Activated CD4-positive, alpha-beta T cell treated with anti-CD3 and anti-CD28 coated beads for 24 hours (primary cell): ENCODE measurements at places on chromosomes 16 and 17.

GRCh38 chr16:27772093-27772825 is 222.3 kb downstream of the KATNIP start:
- no peak for DNase-seq

DNA sequence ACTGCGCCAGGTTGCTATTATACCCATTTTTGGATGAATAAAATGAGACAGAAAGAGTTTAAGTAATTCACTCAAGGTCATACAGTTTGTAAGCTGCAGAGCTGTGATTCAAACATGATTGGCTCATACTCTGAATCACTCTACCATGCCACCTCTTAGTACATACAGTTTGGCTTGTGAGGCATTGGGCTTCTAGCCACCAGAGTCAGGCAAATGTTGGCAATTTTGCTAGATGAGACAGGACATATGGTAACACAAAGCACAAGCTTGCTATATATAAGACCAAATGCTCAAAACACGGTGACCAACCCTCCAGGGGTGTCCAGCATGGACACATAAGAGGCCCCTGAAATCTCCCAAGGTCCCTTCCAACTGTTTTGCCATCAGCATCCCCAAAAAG is 236.0 kb upstream of the IRX5 start:
- no peak for DNase-seq

DNA sequence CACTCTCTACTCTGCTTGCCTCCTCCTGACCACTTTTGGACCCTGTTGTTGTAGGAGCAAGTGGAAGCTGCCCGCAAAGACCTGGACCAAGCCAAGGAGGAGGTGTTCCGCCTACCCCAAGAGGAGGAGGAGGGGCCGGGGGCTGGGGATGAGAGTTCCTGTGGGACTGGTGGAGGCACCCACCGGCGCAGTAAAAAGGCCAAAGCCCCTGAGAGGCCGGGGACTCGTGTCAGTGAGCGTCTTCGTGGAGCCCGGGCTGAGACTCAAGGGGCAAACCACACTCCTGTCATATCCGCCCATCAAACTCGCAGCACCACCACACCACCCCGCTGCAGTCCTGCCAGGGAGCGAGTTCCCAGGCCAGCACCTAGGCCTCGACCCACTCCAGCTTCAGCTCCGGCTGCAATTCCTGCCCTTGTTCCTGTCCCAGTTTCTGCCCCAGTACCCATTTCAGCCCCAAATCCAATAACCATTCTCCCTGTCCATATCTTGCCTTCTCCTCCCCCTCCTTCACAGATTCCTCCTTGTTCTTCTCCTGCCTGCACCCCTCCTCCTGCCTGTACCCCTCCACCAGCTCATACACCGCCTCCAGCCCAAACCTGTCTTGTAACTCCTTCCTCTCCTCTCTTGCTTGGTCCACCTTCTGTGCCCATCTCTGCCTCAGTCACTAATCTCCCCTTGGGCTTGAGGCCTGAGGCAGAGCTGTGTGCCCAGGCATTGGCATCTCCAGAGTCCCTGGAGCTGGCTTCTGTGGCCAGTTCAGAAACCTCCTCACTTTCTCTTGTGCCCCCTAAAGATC is 11.0 kb upstream of the PHKG2 start:
- DNase-seq, result no peak

DNA sequence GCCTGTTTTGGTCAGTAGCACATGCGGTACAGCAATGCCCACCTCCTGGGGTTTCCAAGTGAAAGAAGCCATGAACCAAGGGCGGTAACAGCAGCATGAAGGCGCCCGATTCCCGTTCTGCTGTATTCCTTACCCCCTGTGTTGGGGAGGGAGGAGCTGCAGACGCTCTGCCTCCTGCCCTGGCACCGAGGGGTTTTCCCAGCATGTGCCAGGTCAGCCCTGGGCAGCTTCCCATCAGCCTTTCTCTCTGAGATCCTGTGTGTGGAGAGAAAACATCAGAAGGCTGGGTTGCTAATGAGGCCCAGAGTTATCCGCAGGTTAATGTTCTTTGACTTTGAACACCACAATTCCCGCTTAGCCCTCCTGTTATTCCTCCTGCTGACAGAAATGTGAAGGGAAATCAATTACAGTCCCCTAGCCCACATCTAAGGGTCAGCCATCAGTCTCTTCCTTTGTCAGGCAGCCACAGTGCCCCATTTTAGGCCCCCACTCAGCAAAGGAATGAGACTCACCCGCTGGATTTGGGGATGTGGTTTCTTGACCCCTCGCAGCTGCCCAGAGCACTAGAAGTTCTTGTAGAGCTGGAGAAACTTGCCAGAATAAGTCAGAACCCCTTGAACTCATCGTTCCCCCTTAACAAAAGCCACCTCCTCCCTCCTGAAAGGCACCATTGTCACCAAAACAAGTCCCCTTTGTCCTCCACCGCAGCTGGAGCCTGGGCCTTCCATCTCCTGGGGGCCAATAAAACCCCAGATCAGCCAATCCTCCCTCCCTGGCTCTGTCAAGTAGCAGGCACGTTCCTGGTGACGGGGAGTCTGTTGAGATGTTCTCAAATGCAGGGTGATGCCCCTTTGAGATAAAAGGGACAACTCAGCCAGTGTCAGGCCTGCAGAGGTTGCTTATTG is 168.5 kb downstream of the KATNIP start:
- DNase-seq, result no peak

DNA sequence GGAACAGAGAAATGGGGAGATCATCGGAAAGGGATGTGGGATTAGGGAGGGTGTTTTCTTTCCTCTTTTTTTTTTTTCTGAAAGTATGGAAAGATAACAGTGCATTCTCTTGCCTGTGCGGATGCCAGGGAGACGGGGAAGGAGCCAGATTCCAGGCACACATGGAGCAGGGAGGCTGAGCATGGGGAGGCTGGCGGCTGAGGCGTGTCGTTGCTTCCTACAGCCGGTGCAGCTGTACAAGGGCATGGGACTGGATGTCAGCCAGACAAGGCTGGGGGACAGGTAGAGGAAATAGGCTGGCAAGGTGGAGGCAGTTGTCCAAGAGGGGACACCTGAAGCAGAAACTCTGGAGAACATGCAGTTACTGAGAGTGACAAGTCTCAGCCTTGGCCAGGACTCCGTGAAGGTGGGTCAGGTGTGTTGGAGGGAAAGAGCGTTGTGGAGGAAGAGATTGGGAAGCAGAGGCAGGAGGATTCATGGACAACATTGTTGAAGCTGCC is 16.6 kb upstream of the ADORA2B start:
- DNase-seq, result no peak

DNA sequence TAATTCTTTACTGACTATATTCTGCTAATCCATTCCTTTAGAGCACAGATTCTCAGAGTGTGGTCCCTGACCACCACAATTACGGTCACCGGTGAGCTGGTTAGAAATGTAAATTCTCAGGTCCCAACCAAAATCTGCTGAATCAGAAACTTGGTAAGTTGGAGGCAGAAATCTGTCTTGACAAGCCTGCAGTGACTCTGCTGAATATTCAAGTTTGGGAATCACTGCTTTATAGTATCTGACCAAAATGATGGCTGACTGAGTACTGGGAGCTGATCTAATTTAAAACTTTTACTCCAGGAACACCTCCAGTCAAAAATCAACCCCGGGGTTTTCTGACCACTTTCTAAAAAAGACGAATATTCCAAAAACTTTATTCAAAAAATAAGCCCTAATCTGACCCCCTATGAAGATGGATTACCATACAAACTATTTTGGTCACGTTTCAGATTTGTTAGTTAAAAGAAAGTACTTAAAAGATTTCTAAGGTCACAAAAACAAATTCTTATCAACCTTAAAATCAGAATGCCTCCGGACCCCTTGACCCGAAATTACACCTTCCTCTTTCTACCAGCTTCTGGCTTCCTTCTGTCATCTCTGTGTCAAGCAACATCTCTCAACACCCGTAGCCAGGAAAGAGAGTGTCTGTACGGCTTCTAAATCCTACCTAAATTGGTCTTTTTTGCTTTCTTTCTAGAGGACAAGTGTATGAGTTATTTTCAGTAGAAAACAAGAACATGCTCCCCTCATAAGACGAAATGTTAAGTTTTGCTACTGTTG is 38.6 kb downstream of the CREBBP start:
- no peak for DNase-seq

DNA sequence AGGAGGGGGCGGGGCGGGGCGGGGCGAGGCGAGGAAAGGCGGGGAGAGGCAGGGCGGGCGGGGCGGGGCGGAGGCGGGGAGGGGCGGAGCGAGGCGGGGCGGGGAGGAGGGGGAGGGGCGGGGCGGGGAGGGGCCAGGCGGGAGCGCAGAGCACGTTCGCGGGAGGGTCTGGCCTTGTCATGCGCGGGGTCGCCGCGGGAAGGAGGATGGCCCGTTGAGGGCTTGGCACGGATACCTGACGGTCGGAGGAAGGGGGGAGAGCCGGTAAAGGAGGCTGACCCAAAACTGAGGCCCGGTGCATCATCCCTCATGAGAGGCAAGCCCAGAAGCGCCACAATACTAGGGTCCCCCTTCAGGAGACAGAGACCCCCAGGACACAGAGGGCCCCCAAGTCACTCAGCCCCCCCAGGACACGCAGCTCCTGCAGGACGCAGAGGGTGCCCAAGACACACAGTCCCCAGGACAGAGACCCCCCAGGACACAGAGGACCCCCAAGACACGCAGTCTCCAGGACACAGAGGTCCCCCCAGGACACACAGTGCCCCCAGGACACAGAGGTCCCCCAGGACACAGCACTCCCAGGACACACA is 593 bp upstream of the WDR45B start:
- peak; percentile 16 for DNase-seq

DNA sequence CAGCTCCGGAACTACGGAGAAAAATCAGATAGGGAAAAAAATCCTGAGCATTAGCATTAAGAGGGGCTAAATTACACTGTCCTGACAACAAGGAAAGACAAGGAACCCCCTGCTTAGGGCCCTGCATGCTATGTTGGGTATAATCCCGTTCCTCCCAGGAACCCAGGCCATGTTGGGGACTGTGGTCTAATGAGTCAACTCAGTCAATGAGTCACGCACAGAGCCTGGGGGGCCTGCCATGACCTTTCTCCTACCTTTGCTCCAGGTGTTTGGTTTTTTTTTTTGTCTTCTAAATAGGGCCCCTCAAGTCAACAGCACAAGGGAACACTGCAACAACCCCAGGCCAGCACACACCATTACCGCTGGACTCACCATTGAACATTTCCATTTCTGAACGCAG is 8.9 kb upstream of the ZNF200 start:
- no peak for DNase-seq

- DNase-seq, result no peak
Observed at GRCh38 chr16:88196471-88197400, 186.0 kb upstream of the ZNF469 start.

DNA sequence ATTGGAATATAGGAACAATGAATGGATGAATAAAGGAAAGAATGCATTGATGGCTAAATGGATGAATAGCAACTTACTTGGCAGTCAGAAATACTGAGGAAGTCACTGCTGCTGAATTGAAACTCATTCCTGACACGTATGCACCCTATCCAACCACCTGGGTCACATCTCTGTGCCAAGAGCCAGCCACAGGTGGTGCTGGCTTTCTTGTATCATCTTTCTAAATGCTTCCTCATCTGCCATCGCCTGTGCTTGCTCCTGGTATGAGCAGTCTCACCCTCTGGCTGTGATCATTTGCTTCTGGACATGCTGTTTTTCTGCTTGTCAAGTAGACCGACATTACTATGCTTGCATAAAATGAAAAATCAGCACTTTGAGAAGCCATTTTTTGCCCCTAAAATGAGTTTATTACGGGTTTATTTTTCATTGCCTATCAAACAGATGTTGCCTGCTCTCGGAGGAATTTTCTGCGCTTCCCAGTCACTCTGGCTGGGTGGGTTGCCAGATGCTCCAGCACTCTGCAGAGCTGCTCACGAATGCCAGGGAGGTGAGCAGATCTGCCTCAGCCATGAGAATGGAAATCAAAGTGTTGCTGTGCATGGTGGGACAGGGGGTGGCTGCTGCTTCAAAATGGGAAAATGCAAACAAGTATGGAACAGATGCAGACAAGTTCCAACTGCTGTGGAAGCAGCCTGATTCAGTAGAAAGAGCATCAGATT is 1349.6 kb upstream of the CDH8 start:
- no peak for DNase-seq

DNA sequence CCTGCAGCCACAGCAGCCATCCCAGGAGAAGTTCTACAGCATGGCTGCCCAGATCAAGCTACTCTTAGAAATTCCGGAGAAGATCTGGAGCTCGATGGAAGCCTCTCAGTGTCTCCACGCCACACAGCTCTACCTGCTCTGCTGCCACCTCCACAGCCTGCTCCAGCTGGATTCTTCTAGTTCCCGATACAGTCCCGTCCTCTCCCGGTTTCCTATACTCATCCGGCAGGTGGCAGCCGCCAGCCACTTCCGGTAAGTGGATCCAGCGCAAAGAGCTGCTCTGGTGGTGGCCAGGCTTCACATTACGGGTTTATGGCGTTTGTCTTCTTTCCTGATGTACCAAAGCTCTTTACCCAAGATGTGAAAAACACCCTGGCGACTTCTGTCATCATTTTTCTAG is 3.6 kb downstream of the COG1 start:
- no peak for DNase-seq

GRCh38 chr17:42578282-42578869 is 847 bp upstream of the PSMC3IP start:
- peak; percentile 60 for DNase-seq

DNA sequence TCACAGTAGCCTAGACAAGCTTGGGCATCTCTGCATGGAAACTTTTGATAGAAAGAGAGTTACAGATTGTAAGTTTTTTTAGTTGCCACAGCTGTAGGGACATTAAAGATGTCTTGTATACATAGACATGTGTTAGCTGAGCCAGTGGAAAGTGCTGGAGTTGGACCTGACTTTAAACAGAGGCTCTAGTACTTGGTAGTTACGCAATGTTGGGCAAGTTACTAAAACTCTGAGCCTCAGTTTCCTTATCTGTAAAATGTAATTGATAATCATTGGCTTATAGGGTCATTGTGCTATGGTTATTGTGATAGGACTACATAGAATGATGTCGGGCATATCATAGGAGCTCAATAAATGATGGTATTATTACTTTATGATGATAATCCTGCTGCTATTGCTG is 225.8 kb upstream of the CPHXL start:
- DNase-seq, result no peak

DNA sequence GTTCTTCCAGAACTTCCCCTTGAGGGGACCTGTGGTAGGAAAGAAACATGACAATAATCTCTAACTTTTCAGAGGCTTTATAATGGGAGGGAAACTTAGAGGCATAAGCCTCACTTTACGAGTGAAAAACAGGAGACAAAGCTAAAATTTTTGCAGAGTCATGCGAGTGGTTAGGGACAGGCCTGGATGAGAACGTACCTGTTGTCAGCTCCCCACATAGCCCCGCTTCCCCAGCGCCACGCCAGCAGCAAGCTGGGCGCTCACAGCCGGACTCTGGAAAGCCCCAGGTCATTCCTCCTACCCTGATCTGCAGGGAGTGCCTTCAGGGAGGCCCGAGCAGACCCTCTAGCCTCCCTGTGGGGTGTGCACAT is 53.6 kb downstream of the LDHD start:
- no peak for DNase-seq

GRCh38 chr16:65469116-65469515 is 347.3 kb upstream of the CDH11 start:
- DNase-seq, result no peak

DNA sequence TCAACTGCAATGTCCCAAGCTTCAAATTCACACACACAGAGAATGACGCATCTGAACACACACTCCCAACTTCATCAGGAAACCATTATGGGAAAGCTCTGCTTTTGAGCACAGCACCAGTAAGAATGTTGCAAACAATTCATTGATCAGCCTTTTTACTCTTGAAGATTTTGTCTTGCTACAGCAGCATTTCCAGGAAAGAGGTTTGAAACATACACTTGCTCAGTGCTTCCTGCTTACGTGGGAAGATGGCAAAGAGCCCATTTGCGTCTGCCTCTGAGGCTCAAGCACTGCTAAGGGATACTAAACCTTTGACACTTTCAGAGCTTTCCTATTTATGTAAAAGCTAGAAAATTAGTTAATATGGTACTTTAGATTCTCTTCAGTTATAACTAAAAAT is 77.2 kb upstream of the MON1B start:
- no peak for DNase-seq
